ENCODE measurements at places on chromosomes 2 and 18.

GRCh38 chr2:9099341-9099751 is 95.9 kb upstream of the MBOAT2 start:
- no peak for DNase-seq

- DNase-seq, result no peak
Observed at GRCh38 chr2:127615511-127616166, 30.3 kb upstream of the GPR17 start.

- DNase-seq, result no peak
Observed at GRCh38 chr2:2127467-2127866, 203.6 kb downstream of the MYT1L start.

DNA sequence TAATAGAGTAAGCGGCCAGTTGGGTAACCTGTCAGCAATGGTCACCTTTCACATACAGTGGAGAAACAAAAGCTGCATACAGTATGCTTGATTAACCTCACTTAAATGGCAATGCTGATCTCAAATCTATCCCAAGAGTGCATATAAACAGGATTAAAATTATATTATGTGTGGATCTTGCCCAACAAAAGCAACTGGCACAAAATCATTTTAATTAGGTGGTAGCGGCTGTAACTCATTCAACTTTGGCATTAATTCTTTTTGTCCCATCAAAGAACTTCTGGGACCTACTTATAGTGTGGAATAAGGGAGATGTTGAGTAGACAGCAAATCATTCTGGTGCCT is 167.8 kb upstream of the VRK2 start:
- DNase-seq, result no peak

- no peak for DNase-seq
Observed at GRCh38 chr2:159131914-159132281, 154.6 kb downstream of the WDSUB1 start.

- DNase-seq, result no peak
Observed at GRCh38 chr2:222301053-222301795, 2.4 kb upstream of the PAX3 start.

DNA sequence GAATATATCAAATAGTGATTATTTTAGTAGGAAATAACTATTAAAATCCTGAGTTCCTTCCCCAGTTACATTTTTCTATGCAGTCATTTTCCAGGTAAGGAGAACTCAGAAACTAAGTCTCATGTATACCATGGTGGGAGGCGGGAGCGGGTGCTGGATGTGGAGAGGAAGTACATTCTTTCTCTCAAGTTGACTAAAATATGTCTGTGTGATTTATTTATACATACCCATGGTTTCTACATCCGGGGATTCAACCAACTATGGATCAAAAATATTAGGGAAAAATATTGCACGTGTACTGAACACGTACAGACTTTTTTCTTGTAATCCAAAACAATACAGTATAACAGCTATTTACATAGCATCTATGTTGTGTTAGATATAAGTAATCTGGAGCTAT is 6.8 kb downstream of the ZCCHC2 start:
- no peak for DNase-seq

- DNase-seq, result no peak
Observed at GRCh38 chr2:16495509-16496208, 170.0 kb downstream of the CYRIA start.

GRCh38 chr2:149832324-149832723 is 244.7 kb upstream of the MMADHC start:
- no peak for DNase-seq

GRCh38 chr2:223846515-223846914 is 9.1 kb upstream of the AP1S3 start:
- no peak for DNase-seq

DNA sequence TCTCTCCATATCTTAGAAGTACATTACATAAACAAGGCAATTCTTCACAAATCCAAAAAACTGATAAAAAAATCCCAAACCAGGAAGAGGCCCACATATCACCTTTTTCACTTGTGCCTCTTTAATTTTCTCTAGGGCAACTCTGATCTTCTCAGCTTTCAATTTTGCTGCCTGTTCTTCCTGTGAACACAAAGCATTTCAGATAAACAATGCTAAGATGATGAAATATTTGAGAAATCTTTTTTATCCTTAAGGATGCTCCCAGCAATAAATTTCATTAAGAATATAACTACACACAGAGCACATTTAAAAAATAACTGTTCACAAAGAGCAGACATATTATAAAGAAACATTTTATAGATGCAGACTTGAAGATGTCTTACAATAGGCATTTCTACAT is 73.4 kb downstream of the RAPH1 start:
- no peak for DNase-seq

- no peak for DNase-seq
Observed at GRCh38 chr2:237742191-237742590, 56.4 kb upstream of the RBM44 start.

- DNase-seq, result no peak
Observed at GRCh38 chr2:11319939-11320338, 24.5 kb downstream of the ROCK2 start.

DNA sequence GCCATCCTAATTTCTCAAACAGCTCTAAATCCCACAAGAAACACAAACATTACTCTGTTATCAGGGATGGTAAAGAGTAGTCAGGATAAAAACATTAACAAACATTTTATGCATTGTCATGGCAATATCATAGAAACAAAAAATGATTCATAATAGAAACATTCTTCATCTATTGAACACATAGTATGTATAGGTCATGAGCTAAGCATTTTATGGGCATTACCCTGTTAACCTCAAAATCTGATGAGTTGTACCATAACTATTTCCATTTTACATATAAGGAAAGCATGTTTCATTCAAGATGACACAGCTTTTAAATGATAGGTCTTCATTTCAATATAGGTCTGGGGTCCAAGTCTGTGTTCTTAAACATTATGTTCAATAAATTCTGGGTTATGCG is 344.9 kb downstream of the RND3 start:
- DNase-seq, result no peak

GRCh38 chr2:9463698-9464034 is 10.7 kb upstream of the IAH1 start:
- no peak for DNase-seq

DNA sequence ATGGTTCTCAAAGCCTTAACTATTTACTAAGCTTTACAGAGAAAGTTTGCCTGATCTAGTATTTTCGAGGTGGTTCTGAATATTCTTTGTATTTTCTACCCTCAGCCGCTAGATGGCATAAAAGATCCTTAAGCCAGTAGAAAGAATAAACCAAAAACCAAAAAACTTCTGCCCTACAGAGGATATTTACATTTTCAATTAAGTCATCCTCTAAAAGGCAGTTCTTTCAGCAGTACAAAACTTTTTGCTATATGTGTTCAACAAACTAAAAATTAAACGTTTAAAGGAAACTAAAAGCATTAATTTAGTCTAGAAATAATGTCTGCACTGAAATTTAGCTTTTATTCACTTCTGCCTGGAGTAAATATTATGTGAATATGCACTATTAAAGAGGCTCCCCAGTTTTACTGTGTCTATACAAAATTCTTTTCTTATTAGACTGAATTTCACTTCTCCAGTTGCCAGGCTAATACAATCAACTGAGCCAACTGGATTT is 297.5 kb downstream of the PIEZO2 start:
- peak; percentile 47 for DNase-seq

DNA sequence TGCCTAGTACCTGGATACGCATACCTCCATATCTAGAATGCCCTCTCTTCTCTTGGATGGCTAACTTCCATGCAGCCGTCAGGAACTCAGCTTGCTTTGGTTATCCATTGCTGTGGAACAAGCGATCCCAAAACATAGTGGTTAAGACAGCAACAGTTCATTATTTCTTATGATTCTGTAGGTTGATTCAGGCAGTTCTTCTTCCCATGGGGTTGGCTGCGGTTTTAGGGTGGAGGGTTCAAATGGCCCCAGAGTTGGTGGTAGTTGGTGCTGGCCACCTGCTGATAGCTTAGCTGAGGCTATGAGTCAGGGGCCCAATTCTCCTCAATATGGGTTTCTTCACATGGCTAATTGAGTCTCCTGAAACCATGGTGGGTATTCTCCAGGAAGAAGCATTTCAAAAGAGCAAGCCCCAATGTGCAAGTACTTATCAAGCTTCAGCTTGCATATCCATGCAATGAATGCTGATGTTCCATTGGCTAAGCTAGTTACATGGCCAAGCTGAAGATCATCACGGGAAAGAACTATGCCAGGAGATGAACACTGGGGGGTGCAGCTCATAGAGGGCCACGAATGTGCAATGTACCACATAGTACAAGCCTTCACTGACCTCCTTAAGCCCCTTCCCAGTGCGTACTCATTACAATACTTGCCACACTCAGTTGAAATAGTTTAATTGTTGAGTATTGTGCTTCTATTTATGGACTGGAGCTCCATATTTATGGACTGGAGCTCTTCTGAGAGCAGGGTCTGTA is 10.0 kb upstream of the RHOB start:
- no peak for DNase-seq

- DNase-seq, result no peak
Observed at GRCh38 chr2:22890132-22890531, 494.8 kb upstream of the KLHL29 start.

GRCh38 chr2:221558107-221558506 is 14.0 kb downstream of the EPHA4 start:
- DNase-seq, result no peak

GRCh38 chr2:33510586-33510968 is 34.1 kb downstream of the RASGRP3 start:
- DNase-seq, result no peak

DNA sequence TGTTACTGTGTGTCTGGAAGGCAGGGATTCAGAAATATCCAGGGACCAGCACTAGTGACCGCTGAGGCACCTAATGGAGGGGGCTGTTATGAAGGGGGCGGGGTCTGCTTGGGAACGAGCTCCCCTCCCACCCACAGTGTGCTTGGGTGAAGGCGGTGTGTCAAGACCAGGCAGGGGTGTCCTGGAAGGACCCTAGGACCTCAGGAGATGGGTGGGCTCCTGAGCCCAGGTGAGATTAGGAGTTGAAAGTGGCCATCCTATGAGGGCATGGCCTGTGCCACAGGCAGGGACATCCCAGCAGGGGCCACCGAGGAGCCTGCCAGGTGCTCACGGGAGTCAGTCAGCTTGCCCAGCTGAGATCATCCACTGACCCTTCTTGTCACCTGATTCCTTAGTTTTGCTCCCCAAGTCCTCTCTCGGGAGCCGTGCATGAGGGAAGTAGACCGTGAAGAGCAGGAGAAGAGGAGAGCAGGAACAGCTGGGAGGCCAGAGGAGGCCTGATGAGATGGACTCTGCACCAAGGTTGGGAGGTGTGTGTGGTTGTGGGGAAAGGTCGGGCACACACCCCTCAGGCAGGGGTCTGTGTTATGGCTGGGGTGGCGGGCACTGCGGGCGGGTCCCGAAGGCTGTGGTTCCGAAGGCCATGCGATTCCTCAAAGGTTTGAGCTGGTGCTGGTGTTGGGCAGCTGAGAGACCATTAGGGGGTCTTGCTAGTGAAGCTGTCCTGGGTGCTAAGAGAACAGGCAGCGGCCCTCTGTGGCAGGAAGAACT is 180.9 kb upstream of the HS6ST1 start:
- no peak for DNase-seq

DNA sequence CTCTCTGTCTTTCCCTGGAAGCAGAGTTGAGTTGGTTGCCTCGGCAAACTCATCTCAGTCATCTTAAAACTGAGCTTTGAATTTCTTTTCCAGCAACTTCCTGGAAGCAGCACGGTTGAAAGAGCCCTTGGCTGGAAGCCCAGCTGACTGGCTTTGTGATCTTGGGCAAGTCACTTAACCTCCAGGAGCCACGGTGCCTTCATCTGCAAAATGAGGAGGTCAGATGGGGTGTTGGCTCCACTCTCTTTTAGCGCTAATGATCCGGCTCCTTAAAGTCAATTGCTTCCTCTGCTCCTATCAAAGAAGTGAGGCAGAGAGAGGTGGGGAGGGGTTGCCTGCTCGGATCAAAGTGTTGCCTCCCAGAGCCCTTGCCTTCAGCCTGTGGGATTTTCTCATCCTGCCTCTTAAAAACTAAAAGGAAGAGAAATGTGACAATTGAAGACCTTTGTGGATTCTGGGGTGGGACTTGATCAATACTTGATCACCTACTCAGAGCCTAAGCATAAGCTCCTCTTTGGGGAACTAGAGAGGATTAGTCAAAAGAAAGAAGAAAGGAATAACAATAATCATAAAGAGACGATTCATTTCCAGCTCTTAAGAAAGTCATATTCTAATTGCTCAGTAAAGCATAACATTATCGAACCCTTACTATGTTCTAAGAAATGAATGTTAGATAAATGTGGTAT is 86.6 kb downstream of the MYCN start:
- no peak for DNase-seq

GRCh38 chr18:35731701-35732100 is 150.2 kb downstream of the GALNT1 start:
- no peak for DNase-seq

DNA sequence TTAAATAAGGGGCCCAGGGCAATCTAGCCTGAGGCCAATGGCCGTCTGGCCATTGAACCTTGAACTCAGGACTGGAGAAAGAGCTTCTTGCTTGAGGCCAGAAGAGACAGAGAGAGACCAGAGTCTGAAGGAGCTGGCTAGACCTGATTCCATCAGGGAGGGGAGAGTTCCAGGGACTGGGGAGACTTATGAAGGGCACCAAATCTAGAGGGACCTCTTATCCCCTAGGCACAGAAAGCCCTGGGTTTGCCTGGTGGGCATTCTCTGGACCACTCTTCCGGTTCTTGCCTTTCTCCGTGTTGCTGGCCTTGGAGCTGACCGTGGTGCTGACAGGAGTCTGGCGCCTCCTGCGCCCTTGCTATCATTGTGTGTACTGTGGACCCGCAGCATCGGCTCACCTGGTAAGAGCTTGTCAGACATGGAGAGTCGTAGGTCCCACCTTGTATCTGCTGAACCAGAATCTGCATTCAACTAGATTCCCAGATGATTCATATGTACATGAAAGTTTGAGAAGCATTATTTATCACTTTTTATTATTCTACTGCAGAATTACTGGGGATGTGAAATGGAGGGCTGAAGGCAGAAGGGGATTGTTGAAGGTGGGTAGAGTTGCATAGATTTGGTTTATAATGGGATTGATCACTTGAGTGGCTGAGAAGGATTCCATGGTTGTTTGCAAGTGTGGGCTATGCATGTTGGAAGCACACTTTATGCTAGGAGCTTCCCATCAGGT is 4.3 kb upstream of the TRPM8 start:
- no peak for DNase-seq

- DNase-seq, result no peak
Observed at GRCh38 chr2:190119257-190119656, 56.7 kb upstream of the MSTN start.

GRCh38 chr2:29518010-29518409 is 402.8 kb downstream of the CLIP4 start:
- no peak for DNase-seq

Measured in glomerular endothelial cell (primary cell).